ENCODE measurements at places on chromosomes 1 and 21.

- no peak for DNase-seq
These were observed 1326.5 kb downstream of the PLA2G4A start for GRCh38 chr1:188155261-188155660.

DNA sequence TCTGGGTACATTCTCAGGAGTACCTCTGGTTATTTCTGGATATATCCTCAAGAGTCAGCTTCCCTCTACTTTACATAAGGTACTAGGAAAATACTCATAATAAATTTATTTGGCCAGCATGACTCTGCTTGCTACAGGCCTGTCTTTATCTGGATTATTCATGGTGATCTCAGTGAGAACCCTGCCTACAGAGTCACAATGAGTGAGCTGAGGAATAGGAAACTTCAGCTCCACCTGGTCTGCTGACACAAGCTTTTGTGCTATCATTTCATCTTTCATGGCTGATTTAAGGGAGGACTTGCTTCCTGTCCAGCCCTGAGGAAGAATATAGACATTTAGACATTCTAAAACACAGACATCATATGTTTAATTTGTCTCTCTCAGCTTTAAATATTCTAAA, 19.5 kb upstream of the SUCO start:
- DNase-seq, result peak; percentile 74

DNA sequence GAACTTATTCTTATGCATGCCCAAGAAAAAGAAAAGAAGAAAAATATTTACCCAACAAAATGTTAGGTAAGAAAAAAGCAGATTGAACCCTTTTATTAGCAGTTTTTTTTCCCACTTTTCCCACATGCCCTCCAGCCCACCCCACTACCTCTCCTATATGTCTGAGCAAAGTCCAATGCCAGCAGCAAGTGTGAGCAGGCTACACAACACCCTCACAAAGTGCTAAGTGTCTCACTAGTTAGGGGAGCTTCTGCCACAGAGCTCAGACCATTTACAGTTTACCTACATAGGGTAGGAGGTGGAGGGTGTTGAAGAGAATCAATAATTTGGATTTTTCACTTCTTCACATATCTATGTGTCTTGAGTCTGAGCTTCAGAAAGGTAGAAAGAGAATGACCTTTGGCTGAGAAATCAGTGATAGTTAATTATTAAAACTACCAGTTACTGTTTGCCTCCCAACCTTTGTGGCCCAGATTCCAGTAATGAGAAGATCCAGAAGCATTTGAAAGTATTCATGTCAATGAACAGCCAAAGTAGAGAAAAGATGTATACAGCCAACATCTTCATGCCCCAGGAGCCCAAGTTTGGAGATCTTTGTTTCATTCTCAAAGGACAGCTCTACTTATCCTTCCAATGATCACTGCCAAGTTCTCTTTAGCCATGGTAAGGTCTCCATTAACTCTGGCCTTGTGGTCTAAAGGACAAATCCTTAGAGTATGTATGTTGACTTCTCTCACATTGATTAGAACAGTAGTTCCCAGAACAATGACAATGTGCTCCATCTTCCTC, 26.2 kb downstream of the OR10J5 start:
- no peak for DNase-seq

DNA sequence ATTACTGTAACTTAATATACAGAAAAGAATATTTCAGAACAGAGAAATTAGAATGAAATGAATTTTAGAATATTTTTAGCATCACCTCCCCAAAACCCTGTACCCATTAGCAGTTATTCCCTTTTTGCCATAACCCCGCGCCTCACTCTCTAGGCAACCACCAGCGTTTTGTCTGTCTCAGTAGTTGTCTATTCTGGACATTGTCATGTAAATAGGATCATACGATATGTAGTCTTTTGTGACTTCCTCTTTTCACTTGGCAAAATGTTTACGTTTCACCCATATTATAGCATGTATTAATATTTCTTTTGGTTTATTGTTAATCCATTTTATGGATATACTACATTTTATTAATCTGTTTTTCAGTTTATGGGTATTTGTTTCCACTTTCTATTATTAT, 24.9 kb downstream of the SOAT1 start:
- DNase-seq, result no peak

DNA sequence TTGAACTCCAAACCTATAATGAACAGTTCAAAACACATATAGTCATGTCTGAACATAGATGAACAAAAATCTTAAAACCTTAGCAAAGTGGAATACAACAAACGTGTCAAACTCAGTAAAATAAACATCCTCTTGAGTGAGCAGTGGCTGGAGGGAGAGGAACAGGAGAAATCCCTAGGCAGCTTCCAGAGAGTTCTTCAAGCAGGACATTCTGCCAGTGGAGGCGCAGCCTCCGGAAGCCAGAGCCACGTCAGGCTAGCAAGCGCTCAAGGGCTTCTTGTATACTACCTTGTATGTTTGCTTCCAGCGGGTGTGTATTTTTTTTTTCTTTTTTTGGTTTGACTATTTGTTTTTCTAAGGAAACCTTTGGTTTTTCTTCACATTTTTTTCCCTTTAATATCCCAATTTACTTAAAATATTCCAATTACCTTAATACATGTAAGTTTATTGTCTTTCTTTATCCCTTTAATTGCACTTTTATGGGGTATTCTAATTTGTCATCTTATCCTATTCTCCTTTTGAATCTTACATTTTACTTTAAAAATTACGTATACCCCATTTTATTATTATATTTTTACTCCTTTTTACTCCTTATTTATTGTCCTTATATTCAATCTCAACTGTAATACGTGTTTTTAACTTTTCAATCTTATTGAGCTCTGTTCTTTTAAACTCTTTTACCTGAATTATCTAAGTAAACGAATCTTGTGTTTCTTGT, 42.0 kb downstream of the COLGALT2 start:
- DNase-seq, result no peak

DNA sequence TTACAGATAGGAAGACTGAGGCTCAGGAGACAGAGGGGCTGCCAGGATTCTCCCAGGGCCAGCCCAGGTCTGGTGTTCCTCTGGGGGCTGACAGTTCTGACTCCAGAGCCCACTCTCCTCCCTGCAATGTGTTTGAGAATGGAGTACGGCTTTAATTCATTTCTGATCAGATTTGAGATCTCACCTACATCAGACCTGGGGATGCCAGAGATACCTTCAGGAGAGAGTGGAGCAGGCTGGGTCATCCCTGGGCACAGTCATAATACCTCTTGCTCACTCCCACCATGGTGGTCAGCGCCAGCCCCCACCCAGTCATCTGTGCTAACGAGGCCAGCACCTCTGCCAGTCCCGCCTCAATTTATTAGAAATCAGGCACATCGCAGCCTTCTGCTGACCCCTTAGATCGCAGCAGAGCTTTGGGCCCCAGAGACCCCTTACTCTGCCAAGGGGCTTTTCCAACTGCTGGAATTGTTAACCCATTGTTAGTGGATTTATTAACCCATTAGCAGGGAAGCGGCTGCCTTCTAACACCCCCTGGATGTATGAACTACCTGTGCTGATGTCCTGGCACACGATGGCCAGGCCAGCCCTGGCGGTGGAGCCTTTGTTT, 352.1 kb downstream of the MATN1 start:
- DNase-seq, result no peak

DNA sequence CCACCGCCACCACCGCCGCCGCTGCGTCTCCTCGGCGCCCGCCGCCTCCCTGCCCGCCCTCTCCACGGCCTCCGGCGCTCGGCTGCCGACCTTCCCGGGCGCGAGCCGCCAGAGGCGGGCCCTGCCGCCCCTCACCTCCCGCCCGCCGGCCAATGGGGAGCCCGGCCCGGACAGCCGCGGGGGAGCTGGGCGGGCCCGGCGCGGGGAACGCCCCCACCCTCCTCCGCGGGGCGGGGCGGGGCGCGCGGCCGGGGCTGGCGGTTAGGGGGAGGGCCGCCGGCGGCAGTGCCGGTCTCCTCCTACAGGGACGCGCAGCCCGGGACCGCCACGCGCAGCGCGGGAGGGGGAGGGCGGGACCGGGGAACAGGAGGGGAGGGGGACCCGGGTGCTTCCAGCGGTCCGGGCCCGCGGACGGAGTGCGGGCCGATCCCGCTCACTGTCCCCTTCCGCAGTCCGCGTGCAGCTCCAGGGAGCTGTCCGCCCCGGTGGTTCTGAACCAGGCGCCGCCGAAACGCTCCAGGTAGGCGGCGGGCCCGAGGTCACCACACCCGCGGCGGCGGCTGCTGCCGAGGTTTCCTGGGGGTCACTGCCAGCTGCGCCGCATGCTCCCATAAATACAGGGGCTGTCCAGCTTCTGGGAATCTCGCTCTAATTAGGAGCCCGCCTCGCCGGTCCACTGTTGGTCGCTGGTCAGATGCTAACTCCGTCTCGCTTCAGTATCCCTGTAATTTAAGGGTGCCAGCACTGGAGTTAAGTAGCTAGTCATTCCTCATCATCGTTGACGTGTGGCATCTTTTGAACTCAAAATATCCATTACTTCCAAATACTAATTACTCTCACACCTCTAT, at the start of gene PGBD5:
Gene PGBD5 (minus strand): TSS at position 87 of the 848 bp plus-strand sequence. CDS start 404 bp downstream, outside the sequence.
- no peak for DNase-seq

GRCh38 chr1:59678493-59679228, 136.1 kb upstream of the HOOK1 start:
- DNase-seq, result no peak

GRCh38 chr21:35171385-35171784, 122.3 kb upstream of the RUNX1 start:
- no peak for DNase-seq

DNA sequence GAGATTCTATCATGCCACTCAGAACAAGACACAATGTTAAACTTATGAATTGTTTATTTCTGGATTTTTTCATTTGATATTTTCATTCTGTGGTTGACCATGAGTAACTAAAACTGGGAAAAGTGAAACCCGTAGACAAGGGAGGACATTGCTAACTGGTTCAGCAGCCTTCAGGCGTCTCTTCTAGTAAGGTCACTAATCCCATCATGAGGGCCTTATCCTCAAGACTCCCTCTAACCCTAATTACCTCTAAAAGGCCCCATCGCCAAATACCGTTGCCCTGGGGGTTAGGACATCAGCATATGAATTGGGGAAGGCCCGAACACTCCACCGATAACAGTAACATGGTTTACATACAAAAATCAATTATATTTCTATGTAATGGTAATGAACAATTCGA, 247.6 kb downstream of the TM2D1 start:
- DNase-seq, result no peak

DNA sequence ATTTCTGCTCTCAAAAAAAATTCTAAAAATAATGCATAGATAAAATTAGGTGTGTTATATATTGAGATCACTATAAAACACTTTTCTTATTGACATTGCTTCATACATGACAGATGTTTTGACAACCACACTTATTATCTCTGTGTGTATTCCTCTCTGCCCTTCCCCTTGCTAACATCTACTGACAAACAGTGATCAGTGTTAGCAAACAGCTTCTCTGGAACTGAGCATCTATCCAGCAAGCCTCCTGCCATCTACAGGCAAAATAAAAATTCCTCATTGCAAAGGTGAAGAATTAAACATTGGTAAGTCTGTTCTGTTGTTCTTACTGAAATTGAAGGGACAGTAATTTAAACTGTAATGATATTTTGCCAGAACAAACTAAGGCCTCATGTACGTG, 2153.9 kb downstream of the NCAM2 start:
- no peak for DNase-seq

- no peak for DNase-seq
These were observed 94.4 kb downstream of the SH3GLB1 start for GRCh38 chr1:86798608-86799291.

- DNase-seq, result no peak
These were observed 86.3 kb downstream of the MPZL1 start for GRCh38 chr1:167808104-167808503.

DNA sequence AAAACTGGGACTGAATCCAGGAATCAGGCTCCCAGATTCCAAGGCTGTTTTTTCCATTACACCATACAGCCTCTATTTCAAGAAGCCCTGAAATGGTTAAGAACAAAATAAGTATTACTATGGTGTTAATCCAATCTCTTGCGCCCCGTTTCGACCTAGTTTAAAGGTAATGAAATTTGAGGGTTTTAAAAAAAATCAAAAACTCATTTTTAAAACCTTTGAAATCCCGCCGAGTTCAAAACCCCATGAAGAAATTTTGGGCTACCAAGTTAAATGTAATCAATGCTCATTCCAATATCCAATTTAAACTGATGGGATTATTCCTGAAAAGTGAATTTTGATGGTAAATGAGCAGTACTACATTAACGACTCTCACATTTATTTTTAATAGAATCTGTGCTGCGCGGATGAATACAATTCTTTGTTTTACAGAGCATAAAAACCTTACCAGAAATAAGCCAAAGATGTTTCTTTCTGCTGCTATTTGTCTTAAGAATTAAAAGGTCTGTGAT, 767 bp upstream of the EGLN1 start:
- DNase-seq, result no peak

DNA sequence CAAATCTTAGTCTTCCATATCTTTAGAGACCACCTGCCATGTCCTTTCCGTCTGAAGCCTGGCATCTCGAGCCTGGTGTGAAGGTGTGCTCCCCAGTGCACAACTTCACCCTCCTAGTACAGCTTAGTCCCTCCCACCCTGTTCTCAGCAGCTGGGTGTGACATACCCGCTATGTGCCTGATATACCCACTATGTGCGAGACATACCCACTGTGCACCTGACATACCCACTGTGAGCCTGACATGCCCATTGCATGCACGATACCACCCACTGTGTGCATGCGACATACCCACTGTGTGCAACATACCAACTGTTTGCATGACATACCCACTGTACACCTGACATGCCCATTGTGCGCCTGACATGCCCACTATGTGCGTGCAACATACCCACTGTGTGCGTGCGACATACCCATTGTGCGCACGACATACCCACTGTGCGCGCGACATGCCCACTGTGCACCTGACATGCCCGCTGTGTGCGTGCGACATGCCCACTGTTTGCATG, 3.0 kb upstream of the RRP1 start:
- DNase-seq, result no peak

DNA sequence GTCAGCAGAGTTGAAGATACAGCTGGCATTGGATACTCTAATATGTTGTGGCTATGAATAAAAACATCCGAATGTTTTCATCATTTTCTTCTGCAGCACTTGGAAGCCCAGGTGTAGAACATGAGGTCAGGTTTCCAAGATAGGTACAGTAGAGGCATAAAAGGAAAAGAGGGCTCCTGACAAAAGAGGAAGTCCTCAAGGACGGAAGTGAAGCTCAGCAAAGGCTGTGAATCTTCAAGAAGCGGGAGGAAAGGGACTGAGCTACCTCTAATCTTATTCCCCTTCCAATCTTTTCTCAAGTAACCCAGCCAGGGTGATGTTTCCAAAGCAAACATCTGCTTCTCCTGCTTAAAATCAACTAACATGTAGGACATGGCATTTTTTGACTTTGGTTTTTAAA, 4.4 kb upstream of the PIK3C2B start:
- DNase-seq, result no peak

DNA sequence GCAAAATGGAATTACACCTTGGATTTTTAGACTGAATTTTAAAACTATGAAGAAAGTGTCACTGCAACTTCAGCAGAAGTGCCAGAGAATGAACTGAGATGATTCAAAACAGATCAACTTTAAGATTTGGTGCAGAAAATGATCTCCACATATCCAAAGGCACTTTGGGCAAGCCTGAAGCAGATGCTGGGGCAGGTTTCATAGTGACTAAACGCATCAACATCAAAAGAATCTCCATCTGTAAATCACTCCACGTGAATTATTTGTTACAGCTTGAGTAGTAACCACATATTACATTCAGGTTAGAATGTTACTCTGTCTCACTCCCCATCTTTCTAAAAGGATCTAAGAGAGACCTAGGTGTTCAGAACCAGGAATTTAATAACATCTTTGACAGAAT, 329.0 kb upstream of the ESRRG start:
- peak; percentile 44 for DNase-seq

- no peak for DNase-seq
These were observed 134.6 kb upstream of the ARHGEF16 start for GRCh38 chr1:3319874-3320245.

GRCh38 chr21:45391743-45392572, 13.0 kb upstream of the COL18A1 start:
- no peak for DNase-seq
